ENCODE measurements at places on chromosomes 2 and 18.

DNA sequence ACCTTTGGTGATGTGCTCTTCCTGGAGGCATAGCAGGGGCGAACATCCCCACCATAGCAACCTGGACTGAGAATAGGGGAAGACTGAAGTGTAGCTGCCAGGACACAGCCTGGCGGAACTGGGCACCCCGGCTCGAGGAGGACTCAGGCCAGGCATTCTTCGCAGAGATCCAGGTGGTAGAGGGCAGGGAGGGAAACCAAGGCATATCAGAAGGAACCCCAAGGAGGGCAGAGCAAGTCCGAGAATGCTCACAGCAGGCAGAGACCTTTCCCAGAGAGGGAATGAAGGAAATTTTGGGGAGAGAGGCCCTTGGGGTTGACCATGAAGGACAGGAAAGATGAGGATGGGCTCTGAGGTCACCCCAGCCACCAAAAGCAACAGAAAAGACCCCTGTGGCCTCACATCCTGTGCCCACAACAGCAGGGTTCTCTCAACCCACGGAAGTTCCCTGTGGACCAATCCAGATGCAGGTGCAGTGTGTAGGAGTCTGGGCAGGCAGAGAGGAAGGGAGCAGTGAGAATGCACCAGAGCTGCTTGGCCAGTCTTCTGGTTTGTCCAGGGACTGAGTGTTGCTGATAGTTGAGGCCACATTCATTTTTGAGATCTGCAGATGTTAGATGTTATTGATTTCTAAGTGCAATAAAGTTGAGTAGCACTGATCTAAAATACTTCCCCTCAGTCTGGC lies 136.9 kb downstream of the PXDN start:
- no peak for DNase-seq

GRCh38 chr18:33210575-33211189 lies 229.8 kb downstream of the CCDC178 start:
- no peak for DNase-seq

DNA sequence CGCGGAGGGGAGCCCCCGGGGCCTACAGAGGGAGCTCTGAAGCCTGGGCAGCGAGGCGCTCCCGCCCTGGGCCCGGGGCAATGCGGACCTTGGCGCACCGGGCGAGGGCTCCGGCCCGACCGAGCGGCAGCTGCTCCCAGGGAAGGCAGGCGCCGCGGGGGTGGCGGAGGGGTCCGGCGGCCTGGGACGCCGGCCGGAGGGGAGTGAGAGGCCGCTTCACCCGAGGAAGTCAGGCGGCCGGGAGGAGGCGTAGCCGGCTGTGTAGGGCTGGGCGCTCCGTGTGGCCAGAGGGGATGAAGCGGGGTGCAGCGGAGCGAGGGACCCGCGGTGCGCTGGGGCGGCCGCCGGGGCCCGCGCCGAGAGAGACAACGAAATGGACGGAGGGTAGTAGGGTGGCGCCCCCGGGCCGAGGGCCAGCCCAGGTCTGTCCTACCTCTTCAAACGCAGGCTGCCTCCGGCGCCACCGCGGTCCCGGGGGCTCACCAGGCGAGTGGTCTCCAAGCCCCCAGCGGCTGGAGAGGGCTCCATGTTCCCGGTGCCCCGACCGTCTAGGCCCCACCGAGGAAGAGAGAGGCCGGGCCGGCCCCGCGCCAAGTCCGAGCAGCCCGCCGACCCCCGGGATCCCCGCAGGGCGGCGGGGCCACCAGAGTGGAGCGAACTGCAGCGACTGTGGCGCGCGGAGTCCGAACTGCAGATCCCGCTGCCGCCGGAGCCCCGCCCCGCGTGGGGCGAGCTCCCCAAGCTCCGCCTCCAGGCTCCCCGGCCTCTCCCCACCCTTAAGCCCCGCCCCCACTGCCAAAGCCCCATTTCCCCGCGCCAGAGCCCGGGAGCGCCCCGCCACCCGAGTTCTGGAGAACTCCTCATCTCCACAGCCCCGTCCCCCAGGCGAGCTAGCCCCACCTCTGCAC lies at the start of gene SLC30A3:
TSS of gene SLC30A3 (minus strand) at position 669 of the 908 bp plus-strand sequence. CDS start at position 528, 141 bp downstream.
- DNase-seq: peak; percentile 89

- no peak for DNase-seq
Measured at GRCh38 chr18:39494211-39494896, 1928.8 kb upstream of the CELF4 start.

- no peak for DNase-seq
Measured at GRCh38 chr18:70397259-70397925, 108.5 kb downstream of the SOCS6 start.
